LHCN-M2 (cell line): ENCODE measurements at places on chromosomes 12 and 14. TPM values are rescaled to one million over a fixed set of nuclear protein-coding genes. Genes with fewer than 3 reads are reported as not detected.
A peak's percentile ranks its signal among the peaks of the same experiment; 100 is the strongest.

- DNase-seq, result peak; percentile 65
Observed at GRCh38 chr12:15278816-15279658, 43.3 kb upstream of the PTPRO start.

DNA sequence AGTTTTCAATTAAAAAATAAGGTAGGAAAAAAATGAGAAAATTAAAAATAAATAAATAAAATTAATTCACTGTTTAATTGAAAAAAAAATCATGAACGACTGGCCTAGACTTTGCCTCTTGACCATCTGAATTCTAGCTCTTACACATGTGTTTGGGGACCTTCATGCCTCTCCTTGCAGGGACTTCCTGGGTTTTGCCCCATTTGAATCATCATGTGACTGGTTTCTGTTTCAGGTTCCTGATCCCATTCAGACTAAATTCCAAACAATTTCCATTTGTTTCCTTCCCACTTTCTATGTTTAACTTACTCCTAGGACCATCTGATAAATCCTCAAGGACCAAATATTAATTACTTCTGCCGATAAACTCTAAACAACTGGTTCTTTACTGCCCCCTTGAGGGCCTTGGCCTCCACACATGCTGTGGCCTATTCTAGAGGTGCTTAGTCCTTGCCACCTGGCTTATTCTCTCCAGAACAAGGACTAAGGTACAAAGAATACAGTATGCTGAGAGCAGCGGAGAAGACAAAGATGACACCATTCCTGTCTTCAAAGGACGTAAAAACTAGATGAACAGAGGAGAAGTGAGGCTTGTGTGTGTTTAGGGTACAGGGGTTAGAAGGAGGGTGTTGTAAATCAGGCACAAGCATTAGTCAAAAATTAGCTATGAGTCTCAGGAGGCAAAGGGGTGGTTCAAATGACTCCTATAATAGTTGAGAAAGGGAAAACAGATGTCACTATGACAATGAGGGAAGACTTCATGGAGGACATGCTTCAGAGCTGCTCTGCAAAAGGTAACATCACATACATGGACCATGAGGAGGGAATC is 125.8 kb upstream of the AVPR1A start:
- peak; percentile 32 for DNase-seq

GRCh38 chr12:60926256-60926655 is 1330.4 kb downstream of the SLC16A7 start:
- no peak for DNase-seq

- DNase-seq, result peak; percentile 45
Observed at GRCh38 chr12:47886510-47887240, 18.1 kb downstream of the VDR start.

DNA sequence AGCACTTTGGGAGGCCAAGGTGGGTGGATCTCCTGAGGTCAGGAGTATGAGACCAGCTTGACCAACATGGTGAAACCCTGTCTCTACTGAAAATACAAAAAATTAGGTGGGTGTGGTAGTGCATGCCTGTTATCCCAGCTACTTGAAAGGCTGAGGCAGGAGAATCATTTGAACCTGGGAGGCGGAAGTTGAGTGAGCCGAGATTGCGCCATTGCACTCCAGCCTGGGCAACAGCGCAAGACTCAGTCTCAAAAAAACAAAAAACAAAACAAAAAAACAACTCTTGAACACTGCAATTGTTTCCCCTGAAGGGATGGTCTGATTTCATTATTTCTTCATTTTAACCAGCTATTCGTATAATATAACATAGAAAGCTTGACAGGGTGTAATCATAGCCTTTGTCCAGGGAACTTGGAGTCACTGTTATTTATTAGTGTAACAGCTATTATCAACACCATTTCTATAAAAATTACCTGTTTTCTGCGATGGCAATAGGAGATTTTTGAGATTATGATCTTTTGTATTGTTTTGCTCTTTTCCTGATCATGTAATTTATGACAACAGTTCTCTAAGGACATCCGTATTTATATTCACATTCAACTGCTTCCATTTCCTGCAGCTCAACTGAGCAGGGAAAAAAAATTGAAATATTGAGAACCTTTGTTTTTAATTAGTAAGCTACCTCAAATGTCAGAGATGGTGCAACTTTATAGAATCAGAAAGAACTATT is 94.7 kb downstream of the DIP2B start:
- DNase-seq, result no peak

GRCh38 chr14:35407306-35407630 is 2.7 kb upstream of the NFKBIA start:
- DNase-seq, result no peak

- peak; percentile 47 for DNase-seq
Observed at GRCh38 chr12:116474331-116474730, 84.8 kb upstream of the MAP1LC3B2 start.

- no peak for DNase-seq
Observed at GRCh38 chr12:52947738-52948423, 1.0 kb upstream of the KRT18 start.

DNA sequence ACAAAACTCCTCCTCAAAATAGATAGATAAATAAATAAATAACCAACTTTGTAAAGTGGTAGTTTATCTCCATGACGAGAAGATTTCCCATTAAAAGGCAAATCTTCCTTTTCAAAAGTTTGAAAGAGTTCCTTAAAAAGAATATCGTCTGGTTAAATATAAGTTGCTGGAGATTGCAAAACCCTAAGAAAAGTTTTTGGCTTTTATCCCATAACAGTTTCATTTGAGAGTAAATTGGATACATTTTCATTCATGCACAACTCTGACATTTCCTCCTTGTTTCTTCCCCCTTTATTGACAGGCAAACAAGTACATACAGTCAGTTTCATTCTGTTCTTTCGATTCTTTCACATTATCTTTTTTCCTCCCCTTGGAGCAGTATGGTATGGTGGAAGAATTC is 45.4 kb upstream of the BTG1 start:
- DNase-seq, result no peak

- DNase-seq, result no peak
Observed at GRCh38 chr12:47028981-47029708, 50.3 kb upstream of the PCED1B start.

DNA sequence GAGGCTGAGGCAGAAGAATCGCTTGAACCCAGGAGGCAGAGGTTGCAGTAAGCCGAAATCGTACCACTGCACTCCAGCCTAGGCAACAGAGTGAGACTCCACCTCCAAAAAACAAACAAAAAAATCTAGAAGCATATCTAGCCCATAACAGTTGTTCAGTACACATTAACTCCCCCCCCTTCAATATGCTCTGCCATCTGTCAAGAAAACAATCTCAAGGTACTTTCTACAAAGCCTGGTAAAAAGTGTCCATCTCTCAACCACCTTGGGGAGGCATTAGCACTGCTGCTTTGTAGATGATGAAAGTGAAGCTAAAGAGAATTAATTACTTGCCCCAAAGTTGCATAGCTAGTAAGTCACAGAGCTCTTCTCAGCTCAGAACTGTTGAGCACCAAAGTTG is 24.9 kb downstream of the LGALS3 start:
- DNase-seq, result no peak

GRCh38 chr12:50127546-50127945 is 15.5 kb downstream of the COX14 start:
- no peak for DNase-seq

GRCh38 chr14:96079066-96079465 is 39.9 kb downstream of the C14orf132 start:
- DNase-seq, result no peak

GRCh38 chr12:58938440-58938839 is 18.1 kb upstream of the LRIG3 start:
- DNase-seq, result no peak

GRCh38 chr12:87280356-87280755 is 748.8 kb downstream of the C12orf50 start:
- DNase-seq, result no peak

GRCh38 chr12:70449074-70449752 is 83.1 kb downstream of the KCNMB4 start:
- peak; percentile 43 for DNase-seq

Gene INSM2
- total RNA-seq, result 0.06 TPM in 1 of 2 replicates, not detected in the other

Gene BCL2L2
- 17.3 and 20.4 TPM in 2 replicates for total RNA-seq

Gene ANP32D
- not detected in 2 replicates for total RNA-seq

Gene OR6C2
- not detected in 2 replicates for total RNA-seq

Gene PIANP
- 0.34 TPM in 1 of 2 replicates, not detected in the other for total RNA-seq

Gene RTN1
- total RNA-seq, result 0.63 and 1.1 TPM in 2 replicates

Gene YY1
- total RNA-seq, result 28.4 and 31.9 TPM in 2 replicates

Gene COX8C
- total RNA-seq, result not detected in 2 replicates

Gene AGAP2
- 0.26 and 0.29 TPM in 2 replicates for total RNA-seq

Gene GLS2
- not detected in 2 replicates for total RNA-seq

Gene PIWIL1
- not detected in 2 replicates for total RNA-seq

Gene SOAT2
- not detected in 2 replicates for total RNA-seq

Gene HNRNPA1
- 529 and 606 TPM in 2 replicates for total RNA-seq

Gene SAMD15
- total RNA-seq, result 1.7 and 5.0 TPM in 2 replicates
